SHP77 treated with DMSO at 0.1 percent for 48 hours (cell line): ENCODE measurements at places on chromosomes 16 and 17.

DNA sequence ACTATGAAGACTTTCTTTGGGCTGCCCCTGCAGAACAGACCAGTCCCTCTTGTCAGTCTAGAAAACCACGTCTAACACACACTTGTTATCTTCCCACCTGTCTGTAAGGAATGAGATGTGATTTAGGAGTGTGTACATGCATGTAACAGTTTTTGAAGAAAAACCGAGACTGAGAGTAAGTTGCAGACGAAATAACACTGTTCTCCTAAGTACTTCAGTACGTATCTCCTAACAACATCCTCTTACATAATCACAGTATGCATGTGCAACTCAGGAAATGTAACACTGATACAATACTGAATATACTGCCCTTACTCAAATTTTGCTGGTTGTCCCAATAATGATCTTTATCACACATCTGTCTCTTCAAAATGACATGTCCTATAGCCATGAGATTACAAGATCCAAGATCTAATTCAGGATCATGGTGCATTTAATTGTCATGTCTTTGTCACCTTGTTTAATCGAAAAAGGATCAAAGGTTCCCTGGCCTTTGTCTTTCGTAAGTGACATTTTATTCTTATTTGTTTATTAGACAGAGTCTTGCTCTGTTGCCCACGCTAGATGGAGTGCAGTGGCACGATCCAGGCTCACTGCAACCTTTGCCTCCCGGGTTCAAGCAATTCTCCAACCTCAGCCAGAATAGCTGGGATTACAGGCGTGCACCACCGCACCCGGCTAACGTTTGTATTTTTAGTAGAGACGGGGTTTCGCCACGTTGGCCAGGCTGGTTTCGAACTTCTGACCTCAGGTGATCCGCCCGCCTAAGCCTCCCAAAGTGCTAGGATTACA, 25.6 kb downstream of the CREBBP start:
- no peak for DNase-seq

DNA sequence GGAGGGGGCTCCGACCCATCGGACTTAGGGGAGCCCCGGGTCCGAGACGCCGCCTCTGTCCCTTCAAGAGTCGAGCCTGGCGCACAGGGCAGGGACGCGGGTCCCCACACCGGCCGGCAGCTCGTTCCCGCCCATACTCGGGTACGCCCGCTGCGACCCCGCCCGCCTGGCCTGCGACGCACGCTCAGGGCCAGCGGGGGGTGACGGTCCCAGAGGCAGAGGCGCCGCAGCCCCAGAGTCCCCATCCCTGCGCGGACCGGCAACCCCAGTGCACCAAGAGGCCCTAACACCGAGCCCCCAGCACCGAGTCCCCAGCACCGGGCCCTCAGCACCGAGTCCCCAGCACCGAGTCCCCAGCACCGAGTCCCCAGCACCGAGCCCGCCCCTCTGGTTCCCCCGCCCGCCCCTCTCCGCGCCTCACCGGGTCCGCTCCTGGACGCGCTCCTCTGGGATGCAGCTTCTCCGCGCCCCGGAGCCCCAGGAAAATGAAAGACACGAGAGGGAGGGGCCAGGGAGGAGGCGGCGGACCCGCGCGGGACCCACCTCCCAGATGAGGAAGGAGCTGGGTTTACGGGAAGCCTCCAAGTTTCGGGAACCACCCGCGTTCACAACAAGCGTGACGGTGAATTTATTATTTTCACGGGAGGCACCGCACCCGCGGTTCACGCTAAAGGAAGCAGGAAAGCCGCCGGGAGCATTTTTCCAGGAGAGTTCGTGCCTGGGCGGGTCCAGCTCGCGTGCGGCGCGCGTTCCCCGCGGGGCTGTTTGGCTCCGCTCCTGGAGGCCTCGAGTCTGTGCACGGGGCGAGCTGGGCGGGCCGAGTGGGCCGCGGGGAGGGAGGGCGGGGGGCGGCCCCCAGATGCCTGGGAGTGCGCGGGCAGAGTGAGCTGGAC, at the start of gene SECTM1:
TSS of gene SECTM1 (minus strand) at position 488 of the 893 bp plus-strand sequence. CDS start 6,526 bp downstream, outside the sequence.
- DNase-seq = no peak

- no peak for DNase-seq
Measured at GRCh38 chr16:53745086-53745485, 41.1 kb downstream of the FTO start.

DNA sequence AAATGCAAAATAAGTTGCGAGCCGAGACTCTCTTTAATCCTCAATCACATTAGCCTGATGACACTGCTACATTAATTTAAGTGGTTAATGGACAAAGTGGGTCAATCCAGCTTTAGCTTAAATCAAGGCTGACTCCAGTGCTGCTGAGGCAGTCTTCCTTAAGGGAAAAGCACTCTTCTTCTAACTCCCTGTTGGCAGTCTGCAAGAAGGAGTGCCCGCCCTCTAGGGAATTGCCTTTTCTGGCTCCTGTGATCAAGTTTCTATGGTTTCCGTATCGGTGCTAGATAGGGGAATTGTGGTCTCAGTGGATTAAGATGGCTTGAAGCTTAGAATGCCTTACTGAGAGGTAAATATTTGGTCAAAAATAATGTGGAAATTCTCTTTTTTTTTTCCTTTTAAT, 41.0 kb downstream of the HS3ST3B1 start:
- no peak for DNase-seq

- DNase-seq = no peak
Measured at GRCh38 chr16:53605356-53605755, 98.3 kb downstream of the RPGRIP1L start.

DNA sequence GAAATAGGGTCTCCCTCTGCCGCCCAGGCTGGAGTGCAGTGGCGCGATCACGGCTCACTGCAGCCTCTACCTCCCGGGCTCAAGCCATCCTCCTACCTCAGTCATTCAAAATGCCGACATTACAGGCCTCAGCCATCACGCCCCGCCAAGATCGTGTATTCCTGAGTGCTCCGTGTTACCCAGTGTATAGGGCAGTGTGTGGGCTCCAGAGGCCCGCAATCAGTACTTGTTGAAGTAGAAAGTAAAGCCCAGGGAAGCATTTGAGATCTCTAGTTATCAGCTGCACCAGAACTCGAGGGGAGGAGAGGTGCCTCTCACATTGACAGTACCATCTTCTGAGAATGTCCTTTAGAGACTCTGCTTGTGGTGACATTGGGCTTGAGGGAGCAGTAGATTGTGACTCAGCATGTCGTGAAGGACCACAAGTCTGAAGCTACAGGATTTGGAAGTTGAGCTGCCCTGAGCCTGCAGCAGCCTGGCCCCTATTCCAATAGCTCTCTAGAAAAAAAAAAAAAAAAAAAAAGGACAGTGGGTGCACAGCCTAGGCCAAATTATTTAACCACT, 1.1 kb upstream of the PRPSAP1 start:
- no peak for DNase-seq

DNA sequence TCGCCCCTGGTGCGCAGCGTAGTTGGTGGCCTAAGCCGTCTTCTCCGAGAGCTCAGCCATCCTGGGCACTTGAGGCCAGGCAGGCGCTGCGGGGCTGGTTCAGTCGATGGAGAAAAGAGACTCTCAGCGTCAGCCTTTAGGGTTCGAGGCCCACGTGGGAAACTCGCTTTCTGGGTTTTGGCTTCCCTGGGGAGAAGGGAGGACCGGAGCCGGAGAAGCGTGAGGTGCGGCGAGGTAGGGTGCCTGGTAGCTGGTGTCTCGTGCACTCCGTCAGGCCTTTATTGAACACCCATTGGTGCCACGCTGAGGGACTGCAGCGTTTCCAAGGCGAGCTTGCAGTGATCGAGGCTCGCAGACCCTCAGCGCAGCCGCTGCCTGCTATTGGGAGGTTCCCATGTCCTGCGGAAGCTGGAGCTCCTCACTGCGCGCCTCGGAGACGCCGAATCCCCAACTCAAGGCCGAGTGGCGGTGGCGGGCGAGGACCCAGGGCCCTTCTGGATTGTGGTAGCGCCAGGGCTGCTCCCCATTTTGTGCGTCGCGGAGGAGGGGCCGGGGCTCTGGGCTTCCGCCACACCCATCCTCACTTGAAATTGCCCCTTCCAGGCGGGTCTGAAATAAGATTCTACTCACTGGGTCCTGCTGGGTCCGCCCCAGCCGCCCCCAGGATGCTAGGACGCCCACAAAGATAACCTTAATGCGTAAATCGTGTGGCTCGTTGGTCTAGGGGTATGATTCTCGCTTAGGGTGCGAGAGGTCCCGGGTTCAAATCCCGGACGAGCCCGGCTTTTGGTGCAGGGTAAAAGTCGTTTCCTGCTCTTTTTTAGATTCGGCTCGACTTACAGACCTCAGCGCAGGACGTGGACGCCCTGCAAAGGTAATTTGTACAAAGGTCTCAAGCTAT, 1.2 kb downstream of the OR1F1 start:
- DNase-seq = no peak

DNA sequence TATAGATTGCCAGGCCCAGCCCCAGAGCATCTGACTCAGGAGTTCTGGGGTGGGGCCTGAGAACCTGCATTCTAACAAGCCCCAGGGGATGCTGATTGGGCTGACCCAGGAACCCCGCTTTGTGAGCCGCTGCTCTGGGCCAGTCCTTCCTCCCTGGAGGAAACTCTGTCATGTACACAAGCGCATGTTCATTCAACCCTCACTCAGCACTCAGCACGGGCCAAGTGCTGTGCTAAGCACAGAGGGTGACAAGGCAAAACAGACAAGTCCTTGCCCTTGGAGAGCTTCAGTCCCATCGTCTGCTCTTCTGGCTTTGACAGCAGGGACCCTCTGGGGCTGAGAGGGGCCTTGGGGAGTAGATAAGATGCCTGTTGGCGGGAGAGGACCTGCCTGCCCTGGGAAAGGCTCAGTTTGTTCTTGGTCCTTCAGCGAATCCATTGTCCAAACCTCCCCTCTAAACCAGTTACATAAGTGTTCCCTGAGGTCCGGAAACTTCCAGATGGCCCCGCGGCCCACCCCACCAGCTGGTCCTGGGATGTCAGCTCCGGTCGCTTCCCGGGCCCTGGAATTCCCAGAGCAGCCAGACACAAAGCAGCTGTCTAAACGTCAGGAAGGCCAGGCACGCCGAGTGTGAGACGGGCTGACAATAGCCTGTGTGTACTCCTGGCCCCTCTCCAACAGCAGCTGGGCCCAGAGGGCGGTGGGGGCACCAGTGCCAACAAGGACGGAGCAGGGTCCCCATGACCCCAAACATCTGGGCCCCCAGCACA, 88.8 kb downstream of the ZDHHC7 start:
- peak; percentile 95 for DNase-seq

GRCh38 chr16:73778887-73779286, 517.7 kb upstream of the PSMD7 start:
- no peak for DNase-seq

- DNase-seq = no peak
Measured at GRCh38 chr16:50144211-50144610, 8.9 kb upstream of the TENT4B start.

DNA sequence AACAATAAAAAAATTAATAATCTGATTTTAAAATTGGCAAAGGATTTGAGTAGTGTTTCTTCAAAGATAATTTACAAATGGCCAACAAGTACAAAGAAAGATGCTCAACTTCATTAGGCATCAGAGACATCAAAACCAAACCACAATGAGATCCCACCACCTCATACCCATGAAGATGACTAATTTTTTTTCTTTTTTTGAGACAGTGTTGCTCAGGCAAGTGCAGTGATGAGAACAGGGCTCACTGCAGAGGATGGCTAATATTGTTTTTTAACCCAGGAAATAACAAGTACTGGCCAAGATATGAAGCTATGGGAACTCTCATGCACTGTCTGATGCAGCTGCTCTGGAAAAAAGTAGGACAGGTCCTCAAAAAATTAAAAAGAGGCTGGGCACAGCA, 14.9 kb downstream of the WDR45B start:
- no peak for DNase-seq

DNA sequence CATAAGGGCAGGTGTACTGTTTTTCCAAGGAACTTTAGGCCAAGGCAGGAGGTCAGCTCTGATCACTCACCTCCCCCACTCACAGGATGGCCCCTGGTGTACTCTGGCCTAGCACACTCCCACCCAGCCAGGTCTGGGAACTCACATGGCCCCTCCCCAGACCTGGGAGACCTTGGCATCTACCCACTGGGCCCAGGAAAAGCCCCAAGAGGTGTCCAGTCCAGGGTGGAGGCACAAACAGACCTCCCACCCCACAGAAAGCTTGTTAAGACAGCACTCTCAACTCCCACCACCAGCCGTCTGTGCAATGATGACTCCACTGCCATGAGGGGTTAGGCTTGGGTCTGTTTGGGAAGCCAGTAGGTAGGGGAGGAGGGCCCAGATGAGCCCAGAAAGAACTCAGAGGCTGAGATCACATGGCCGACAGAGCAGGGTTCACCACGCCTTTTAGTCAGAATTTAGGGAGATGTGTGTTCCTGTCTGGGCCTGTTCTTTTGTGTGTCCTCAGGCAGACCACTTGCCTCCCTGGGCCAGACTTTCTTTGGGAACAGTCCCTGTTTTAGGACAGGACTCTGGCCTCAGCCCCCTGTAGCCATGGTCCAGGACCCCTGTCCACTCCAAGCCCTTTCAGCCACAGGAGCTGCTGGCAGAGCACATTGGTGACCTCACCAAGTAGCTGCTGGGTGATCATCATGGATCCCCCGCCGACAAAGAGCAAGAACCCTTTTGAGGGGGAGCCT, 12.1 kb upstream of the CBFB start:
- no peak for DNase-seq

DNA sequence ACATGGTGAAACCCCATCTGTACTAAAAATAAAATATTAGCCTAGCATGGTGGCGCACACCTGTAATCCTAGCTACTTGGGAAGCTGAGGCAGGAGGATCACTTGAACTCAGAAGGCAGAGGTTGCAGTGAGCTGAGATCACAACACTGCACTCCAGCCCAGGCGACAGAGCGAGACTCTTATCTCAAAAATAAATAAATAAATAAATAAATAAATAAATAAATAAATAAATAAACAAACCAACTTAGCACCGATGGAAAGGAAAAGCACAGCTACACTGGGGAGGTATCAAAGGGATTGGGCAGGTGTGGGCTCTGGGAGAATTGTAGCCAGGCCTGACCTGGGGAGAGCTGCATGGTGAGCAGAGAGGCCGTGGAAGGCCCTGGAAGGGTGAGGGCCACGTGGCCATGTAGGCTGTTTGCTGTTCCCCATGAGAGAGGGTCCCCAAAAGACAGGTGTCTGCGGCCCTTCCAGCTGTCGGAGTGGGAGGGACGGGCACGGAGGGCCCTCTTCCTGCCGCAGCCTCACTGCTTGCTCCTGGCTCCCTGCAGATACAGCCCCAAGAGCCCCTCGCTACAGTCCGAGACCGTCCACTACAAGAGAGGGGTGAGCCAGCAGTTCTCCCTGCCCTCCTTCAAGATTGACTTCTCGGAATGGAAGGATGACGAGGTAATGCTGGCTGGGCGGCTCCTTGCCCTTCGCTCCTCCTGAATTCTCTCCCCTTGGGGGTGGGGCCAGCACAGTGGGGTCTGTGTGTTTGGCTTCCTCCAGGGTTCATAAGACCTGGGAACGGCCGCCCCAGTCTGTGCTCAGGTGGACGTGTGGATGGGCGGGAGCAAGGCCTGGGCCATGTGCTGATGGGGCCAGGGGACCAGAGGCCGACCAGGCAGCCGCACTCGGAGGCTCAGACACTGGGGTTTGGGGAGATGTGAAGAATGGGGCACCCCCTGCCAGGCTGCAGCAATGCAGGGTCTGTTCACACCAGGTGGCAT, 32.4 kb downstream of the MGRN1 start:
- no peak for DNase-seq
